Amniotic epithelial cell (primary cell): ENCODE measurements at places on chromosomes 7 and 10.

DNA sequence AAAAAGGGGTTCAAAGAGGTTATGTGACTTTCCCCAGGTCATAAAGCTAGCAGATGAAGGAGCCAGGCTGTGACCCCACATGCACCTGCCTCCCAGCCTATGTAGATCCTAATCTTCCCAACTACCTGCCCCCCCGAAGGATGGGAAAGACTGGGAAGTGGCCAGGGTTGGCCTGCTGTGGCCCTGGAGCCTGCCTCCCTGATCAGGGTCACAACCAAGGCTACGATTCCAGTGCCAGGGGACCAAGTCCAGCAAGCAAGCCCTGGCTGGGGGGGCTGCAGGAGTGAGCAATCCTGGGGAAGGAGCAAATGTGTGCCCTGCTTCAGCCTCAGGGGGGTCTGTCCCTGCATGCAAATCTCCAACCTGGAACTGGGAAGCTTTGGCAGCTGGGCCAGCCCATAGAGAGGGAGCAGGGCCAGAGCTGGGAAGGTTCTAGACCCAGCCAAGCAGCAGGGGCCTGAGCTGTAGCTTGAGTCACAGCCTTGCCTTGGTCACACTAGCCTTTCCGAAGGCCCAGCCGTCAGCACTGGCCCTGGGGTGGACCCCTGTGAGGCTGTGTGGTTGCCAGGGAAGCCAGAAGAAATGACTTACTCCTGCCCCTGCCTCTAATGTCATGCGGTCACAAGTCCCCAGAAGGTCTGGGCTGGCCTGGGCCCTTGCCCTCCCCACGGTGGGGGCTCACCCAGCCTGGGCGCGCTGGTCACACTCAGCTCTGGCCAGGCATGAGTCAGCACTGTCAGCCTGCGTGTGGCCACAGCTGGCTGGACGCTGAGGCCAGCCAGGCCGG is 96.4 kb upstream of the ZMIZ1 start:
- peak; percentile 65 for DNase-seq

DNA sequence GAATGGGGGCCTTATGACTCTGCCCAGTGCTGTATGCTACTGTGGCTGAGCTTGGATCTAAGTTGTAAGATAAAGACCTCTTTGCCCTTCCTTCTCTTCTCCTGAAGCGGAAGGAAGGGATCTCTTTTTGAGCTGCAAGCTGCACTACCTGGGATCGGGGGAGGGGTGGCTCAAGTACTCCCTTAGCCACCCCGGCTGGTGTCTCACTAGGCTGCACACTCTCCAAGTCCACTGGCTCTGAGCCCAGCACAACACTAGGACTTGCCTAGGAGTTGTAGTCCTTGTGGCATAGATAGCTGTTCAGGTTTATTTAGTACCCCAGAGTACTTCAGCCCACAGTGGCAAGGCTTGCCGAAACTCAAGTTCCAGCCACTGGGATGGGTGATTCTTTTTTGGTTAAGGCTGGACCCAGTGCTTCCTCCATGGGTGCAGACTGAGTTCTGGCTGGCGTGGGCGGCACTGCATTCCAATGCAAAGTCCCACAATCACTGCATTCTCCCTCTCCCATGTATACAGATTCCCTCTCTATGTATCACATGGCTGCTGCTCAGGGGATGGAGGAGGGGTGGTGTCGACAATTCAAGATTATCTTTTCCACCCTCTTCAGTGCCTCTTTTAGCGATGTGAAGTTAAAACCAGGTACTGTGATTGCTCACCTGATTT is 76.2 kb upstream of the SLC25A13 start:
- peak; percentile 19 for DNase-seq

DNA sequence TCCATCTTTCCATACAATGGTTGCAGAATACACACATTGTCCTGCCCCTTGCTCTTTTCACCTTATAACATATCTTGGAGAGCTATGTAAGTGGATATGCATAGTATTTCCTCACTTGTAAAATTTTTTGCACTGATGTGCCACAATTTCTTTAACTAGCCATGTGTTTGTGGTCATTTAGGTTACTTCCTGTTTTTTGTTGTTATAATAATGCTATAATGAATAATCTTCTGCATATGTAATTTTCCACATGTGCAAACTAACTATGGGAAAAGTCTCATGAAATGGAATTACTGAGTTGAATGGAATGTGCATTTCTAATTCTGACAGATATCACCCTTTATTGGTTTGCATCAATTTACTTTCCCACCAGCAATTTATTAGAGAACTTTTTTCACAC is 2.8 kb downstream of the TAS2R41 start:
- no peak for DNase-seq

- DNase-seq: peak; percentile 85
Measured at GRCh38 chr10:121702351-121703320, 104.4 kb upstream of the FGFR2 start.

GRCh38 chr7:158760936-158761335 is 56.3 kb upstream of the NCAPG2 start:
- DNase-seq: no peak

- peak; percentile 77 for DNase-seq
Measured at GRCh38 chr7:9488555-9488954, 1055.1 kb downstream of the NXPH1 start.
